Esophagus mucosa (tissue), 1 donor: ENCODE measurements at places on chromosomes 3 and 15.

DNA sequence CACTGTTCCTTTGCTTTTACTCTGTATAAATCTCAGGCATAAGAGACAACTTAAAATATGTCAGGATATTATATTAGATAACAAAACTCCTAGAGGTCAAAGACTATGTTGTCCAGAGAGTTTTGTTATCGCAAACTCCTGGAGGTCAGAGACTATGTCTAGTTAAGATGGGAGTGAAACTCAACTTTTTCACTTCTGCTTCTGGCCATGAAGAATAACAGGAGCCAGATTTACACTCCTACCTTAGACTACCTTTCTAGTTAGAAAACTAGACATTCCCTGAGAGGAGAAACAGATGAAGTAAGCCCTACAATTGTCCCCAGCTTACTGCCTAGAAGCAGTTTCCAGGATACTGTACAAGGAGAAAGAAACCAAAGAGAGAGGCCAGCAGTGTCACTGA, 255.4 kb upstream of the UBE2E1 start:
- ATAC-seq: no peak

DNA sequence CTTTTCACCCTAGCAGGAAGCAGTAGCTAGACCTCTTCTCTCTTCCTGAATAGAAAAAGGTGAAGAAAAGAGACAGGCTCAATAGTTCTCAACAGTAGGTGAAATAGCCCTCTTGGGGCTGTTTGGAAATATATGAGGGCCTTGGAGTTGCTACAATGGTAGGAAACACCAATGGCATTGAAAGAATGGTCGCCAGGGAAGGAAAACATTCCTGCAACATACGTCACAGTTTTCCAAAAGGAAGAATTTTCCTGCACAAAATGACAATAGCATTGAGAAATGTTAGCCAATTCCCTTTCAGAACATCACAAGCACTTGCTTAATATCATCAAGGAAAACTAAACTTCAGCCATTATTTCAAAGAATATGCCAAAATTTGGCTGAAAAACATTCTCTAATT, 484.5 kb downstream of the IGSF11 start:
- no peak for ATAC-seq

DNA sequence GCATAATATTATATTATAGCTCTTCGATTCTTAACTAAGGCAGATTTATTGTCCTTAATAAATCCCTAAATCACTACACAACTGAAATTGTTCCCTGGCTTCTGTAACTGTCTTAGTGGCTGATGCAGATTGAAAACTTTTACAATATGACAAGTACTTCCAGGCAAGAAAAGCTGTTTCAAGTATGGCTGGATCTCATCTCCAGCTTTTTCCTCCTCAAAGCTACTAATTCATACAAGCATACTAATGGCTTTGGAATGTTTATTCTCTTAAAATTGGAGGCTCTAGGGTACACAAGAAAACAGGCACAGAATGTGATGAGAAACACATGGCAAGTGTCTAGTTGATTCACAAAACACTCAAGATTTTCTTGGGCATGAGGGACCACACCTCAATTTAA, 351.5 kb upstream of the ICE2 start:
- ATAC-seq: no peak

GRCh38 chr3:11622586-11623550, 20.8 kb downstream of the VGLL4 start:
- ATAC-seq: no peak

DNA sequence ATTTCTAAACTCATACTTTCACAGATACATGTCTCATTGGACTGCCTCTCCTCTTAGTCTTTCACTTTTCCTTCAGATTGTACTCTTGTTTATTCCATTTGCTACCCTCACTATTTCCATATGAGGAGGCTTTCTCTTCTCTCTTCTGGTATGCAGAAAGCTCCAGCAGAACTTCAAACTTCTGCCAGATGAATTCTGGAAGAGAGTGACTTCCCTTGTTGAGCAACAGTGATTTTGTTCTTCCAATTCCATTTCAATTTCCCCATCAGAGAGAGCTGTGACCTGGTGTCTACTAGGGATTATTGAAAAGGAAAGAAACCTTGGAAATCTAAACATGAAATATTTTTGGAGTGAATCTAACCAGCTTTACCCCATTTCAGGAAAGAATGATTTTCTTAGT, 523.2 kb upstream of the ZNF717 start:
- no peak for ATAC-seq

DNA sequence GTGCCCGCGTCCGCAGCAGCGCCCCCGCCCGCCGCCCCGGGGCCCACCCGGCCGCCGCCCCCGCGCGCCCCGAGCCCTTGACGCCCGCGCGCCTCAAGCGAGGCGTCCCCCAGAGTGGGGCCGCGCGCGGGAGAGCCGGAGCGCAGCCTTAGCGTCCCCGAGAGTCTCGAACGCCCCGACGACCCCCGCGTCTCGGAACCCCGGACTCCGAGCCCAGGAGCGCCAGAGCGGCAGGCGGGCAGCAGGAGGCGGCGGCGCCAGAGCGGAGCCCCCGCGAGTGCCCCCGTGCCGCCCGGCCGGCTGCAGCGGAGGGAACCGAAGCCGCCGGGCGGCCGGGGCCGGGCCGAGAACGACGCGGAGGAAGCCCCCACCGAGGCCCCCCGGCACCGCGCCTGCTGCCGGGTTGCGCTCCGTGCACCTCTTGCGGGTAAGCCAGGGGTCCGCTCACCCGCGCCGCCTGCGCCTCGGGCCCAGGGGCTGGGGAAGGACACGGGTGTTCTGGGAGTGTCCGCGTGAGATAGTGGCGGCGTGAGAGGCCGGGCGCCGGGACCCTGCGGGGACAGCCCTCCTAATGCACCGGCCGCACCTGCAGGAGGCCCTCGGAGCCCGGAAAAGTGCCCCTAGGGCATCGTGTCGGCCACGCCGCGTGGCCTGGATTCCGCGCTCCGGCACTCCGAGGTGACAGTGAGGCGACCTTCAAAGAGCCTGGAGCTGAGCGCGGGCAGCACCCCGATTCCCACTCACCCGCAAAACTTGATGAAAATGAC, 52.0 kb upstream of the ULK4 start:
- ATAC-seq: peak; percentile 11

- ATAC-seq: no peak
Observed at GRCh38 chr3:23952646-23953045, 7.6 kb downstream of the NR1D2 start.

DNA sequence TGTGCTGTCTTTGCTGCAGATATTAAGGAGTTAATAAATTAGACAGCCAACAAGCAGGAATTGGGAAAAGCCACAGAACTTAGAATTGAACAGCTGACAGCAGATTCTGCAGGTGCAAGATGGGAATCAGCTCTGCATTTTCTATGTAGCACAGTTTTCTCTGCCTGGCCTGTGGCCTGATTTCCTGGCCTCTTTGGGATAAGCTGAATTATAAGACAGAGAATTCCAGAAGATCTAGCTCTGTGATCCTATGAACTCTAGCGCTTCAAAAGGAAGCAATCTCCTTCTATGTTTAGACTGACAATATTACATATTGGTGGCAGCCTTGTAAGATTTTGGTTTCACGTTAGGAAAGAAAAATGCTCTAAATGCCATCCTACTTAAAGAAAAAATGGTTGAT, 24.0 kb upstream of the SOX2 start:
- ATAC-seq: no peak

- no peak for ATAC-seq
Observed at GRCh38 chr15:46266661-46267060, 631.8 kb downstream of the SQOR start.
